ENCODE measurements at places on chromosomes 3 and 15.

DNA sequence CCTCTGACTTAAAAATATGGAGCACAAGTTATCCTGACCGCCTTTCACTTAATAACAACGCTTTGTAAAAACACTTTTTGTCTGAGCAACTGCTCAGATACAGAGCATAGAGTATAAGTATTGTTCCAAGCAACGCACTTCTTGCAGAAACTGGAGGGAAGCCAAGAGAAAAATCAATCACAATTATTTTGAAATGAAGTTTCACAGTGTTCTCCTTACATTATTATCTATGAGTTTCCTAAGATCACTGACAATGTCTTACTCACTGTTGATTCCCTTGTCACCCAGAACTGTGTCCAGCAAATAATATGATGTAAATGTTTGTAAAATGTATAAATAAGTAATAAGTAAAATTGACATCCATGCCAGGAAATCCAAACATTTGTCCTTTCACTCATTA, 184.6 kb upstream of the GPR149 start:
- no peak for DNase-seq

GRCh38 chr15:69559440-69560190, 107.0 kb downstream of the RPLP1 start:
- DNase-seq, result no peak

DNA sequence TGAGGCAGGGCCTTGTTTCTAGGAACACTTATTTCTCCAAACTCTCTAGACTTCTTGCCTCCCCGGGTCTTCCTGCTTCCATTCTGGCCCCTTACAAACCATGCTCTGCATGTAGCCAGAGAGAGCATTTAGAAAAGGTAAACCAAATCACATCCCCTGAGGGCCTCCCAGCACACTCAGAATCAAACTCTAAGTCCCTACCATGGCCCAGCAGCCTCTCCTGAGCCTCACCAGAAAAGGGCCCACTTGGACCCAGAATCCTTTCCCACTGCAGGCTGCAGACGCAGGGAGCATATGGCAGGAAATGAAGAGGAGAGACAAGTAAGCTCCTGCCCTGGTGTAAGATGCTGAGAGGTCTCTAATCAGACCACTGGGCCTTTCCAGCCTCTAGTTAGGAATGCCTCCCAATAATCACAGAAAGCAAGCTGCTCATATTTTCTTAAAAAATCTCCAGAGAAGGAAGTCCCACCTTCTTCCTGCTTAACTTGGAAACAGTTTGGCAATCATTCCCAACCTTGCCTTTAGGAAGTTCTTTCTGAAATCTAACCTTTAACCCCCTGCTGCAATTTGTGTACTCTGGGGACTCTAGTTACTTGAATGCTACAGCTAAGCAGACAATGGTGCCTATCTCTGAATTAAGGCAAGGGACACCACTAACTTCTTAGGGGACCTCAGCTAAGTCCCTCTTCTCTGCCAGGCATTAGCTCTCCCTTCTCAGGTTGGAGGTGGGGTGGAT, 4.2 kb downstream of the AMOTL2 start:
- no peak for DNase-seq

- no peak for DNase-seq
Measured at GRCh38 chr15:58465866-58466517, 34.2 kb downstream of the LIPC start.

DNA sequence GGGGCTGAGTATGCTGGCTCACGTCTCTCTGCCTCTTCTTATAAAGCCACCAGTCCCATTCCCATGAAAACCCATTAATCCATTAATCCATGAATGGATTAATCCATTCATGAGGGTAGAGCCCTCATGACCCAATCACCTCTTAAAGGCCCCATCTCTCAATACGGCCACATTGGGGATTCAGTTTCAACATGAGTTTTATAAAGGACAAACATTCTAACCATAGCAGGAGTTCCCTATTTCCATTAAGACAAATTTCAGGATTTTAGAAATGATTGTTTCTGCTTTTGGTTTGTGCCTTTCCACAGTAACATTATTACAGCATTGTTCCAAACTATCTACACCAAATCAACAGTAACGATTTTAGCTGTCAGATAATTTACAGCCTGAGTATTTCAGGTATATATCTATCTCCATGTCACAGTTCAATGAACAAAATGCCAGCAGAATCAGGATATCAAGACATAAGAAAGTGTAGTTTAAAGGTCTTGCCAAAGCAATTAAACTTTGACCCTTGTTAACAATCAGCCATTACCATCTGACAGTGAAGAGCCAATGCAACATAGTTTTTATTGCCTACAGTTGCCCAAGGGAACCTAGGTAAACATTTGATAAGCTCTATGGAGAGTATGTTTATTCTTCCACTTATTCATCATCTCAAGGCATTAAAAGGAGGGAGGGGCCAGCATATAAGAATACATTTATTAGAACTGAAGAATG, 3.8 kb downstream of the TSPAN3 start:
- DNase-seq, result no peak

DNA sequence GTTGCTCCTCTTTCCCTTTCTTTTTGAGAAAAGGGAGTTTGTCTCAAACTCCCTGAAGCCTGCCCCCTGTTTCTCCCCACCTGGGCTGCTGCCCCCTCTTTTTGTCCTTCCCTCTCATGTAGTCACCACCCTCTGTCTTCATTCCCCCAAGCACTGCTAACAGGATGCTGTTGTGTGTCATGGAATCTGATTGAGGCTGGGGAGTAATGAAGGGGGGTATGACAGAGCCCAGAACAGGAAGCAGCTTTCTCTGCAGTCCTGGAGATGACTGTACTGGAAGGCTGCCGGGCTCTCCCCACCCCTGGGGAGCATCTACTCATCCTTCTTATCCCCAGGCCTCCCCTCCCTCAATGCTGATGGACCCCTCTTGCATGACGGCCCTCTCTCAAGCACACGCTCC, 181.6 kb downstream of the ABHD5 start:
- DNase-seq, result no peak

DNA sequence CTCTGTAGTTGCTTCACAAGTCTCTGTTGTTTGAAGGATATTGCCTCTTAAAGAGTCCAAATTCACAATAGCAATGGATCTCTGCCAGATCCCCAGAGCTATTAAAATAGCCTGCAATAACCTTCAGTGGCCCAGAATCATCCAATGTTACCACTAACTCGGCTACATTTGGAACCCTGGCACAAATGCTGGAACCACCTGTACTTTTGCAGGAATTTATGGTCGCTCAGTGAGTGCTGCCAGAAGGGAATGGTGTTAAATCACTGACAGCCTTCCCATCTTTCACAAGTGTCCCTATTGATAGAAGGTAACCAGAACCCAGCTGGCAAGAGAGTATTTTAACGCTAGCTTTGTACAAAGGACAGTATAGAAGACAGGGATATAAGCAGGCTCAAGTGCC, 298.8 kb upstream of the PLSCR5 start:
- no peak for DNase-seq

GRCh38 chr3:8301977-8302735, 199.5 kb upstream of the LMCD1 start:
- DNase-seq, result no peak

DNA sequence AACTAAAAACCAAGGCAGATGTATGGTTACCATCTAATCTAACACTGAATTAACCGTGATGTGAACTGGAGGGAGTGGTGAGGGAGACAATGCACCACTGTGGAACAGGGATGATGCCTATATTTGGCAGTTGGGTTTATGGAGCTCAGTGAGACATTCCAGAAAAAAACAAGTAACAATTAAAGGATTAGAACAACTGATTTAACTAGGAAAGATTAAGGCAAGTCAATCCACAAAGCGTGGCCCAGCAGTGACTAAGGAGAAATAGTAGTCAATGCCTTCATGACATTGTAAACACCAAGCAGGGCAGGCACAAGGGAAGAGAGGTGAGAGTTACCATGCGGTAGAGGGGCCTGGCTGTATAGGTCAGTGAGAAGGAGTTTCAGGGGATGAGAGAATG, 38.1 kb downstream of the CHAC1 start:
- DNase-seq, result no peak

GRCh38 chr3:123733341-123733740, 148.5 kb upstream of the HACD2 start:
- DNase-seq, result no peak

DNA sequence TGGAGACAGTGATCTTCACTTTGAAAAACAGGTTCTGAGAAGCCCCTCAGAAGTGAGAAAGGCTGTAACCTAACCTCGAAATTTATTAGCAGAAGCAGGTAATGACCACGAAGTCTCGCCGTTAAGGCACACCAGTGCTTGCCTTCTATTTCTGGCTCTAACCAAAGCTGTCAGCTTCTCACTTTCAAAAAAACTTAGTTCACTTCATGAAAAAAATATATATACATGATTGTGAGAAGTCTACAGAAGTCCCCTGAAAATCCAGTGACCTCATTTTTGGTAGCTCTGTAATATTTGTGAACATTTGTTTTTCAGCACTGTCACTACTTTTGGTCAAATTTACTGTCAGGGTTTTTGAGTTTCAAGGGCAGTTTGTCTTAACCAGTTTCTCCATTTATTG, 19.1 kb upstream of the AKAP13 start:
- no peak for DNase-seq

DNA sequence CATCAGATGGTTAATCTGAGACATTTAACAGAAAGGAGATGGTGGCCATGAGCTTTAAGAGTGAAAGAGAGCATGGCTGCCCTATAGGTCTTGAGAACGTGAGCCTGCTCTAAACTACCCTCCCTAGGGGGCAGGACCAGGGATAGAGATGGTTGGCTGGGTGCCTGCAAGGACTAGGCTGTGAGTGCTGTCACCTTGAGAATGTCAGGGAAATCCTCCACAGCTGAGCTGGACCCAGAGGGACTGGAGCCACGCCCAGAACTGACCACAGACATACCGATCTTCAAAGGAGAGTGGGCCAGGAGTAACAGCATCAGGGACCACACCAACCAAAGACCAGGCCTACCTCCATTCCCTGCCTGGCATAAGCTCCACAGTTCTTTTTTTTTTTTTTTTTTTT, 53.6 kb upstream of the UBE2E1 start:
- no peak for DNase-seq

DNA sequence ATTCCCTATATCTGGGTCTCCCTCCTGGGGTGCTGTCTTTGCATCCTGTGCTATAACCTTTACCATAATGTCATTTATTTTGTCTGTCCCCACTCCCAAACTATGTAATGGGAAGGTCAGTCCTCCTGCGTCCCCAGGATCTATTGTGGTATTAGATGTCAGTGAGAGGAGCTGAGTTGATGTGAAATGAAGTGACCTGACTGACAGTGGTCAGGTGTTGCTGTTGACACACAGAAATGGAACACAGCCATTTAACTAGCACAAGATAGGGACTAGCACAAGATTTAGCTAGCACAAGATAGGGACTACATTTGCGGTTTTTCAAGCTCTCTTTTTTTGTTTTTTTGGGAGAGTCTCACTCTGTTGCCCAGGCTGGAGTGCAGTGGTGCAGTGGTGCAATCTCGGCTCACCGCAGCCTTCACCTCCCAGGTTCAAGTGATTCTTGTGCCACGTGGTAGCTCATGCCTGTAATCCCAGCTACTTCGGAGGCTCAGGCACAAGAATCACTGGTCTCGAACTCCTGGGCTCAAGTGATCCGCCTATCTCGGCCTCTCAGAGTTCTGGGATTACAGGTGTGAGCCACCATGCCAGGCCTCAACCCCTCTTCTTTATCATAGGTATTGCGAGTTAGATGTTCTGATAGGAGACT, 5.2 kb downstream of the NGRN start:
- DNase-seq, result no peak

DNA sequence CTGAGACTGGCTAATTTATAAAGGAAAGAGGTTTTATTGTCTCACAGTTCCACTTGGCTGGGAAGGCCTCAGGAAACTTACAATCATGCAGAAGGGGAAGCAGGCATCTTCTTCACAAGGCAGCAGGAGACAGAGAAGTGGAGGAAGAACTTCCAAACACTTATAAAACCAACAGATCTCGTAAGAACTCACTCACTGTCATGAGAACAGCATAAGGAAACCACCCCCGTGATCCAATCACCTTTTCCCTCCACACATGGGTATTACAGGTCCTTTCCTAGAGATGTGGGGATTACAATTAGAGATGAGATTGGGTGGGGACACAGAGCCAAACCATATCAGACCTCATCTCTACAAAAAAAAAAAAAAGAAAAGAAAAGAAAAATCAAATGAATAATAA, 25.7 kb downstream of the CGGBP1 start:
- DNase-seq, result no peak

Measured in cortex of kidney (tissue), 1 donor.